Type B pancreatic cell (in vitro differentiated cells): ENCODE measurements at places on chromosomes 5 and 9. TPM values are rescaled to one million over a fixed set of nuclear protein-coding genes. Genes with fewer than 3 reads are reported as not detected.

CXCL14 gene
- total RNA-seq = 70.3 and 125 TPM in 2 replicates

LHX3 gene
- 0.10 and 0.90 TPM in 2 replicates for total RNA-seq

SLC6A3 gene
- 0.19 TPM in 2 replicates for total RNA-seq

- H3K36me3 ChIP-seq = no peaks in the 10 kb centered on the region
- H3K4me3 ChIP-seq = no peak overlapping the region
- no peak overlapping the region for H3K27ac ChIP-seq
- no peak for DNase-seq
- H3K27me3 ChIP-seq = no peaks in the 10 kb centered on the region
Measured at GRCh38 chr5:156474251-156474650, 147.3 kb downstream of the SGCD start.

DNA sequence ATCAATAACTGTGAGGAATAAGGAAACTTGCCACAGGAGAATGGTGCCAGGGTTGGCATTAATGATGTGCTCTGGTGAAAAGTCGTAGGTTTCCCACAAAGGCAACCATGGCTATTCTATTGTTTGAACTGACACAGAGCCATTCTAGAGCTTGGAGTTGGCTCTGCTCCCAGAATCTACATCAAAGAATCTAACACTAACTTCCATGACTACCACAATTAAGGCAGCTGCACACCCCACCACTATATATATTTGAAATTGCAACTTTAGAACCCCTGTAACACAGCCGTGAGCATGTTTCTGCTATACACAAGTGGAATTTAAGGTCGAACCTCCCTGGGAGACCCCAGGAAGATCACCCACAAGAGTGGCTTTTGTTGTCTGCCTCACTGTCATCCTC is 89.7 kb upstream of the CCDC152 start:
- H3K4me1 ChIP-seq = no peaks in the 10 kb centered on the region
- no peak overlapping the region for H3K4me3 ChIP-seq
- no peaks in the 10 kb centered on the region for H3K36me3 ChIP-seq
- H3K27me3 ChIP-seq = no peaks in the 10 kb centered on the region

- H3K27me3 ChIP-seq = no peaks in the 10 kb centered on the region
- H3K36me3 ChIP-seq = no peaks in the 10 kb centered on the region
- no peak for DNase-seq
- H3K4me3 ChIP-seq = no peak overlapping the region
Measured at GRCh38 chr9:136609838-136610311, 52.8 kb upstream of the EGFL7 start.

DNA sequence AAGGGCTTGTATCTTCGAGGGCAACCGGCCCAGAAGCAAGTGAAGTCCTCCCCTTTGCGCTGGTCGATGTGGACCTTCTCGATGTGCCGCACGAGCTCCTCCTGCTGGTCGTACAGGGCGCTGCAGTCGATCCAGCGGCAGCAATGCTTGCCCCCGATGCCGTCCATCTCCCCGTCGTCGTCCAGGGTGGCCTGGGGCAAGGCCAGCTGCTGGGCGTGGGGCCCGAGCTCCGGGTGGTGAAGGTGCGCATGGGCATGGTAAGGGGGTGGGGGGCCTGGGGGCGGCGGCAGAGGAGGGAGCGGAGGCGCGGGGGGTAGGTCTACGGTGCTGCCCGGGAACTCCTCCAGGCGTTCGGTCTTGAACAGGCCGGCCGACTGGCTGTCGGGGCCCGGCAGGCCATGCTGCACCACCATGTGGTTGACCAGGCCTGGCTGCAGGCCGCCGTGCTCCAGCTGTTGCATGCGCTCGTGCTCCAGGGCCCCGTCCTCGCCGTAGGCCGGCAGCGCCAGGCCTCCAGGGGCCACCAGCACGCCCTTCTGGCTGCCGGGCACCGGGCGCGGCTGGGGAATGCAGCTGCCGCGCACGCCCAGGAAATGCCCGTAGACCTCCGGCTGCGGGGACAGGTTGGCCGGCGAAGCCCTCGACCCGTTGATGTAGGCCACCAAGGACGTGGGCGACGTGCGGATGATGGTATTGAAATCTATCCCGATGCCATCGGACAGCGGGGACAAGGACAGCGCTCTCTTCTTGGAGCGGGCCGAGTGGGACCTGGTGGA is 181.8 kb downstream of the GLIS3 start:
- H3K36me3 ChIP-seq = peaks cover 6% of the 10 kb centered on the region
- no peak overlapping the region for H3K27ac ChIP-seq
- DNase-seq = no peak
- H3K27me3 ChIP-seq = no peaks in the 10 kb centered on the region
- no peak overlapping the region for H3K4me3 ChIP-seq
- H3K4me1 ChIP-seq = peaks cover 5% of the 10 kb centered on the region

DNA sequence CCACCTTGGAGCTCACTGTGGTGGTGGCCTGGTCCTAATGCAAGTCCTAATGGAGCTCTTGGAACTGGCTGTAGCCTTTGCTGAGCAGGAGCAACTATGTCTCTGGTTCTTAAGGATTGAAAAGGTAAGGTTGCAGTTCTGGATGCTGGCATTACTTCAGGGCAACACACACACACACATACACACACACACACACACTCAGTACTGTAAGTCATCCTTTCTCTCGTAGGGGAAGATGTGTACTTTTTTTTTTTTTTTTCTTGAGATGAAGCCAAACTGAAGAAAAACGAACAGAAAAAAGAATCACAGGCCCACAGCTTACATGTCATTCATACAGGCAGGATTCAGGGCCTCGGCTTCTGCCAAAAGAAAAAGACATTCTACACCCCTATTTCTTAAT is 81.1 kb upstream of the RPS23 start:
- no peak for DNase-seq
- H3K4me1 ChIP-seq = peaks cover 28% of the 10 kb centered on the region
- H3K27ac ChIP-seq = no peak overlapping the region
- peaks cover 28% of the 10 kb centered on the region for H3K27me3 ChIP-seq
- H3K4me3 ChIP-seq = no peak overlapping the region
- H3K36me3 ChIP-seq = no peaks in the 10 kb centered on the region

GRCh38 chr5:134427540-134428041 is 15.9 kb upstream of the CDKN2AIPNL start:
- H3K4me1 ChIP-seq = no peaks in the 10 kb centered on the region
- DNase-seq = no peak
- no peaks in the 10 kb centered on the region for H3K36me3 ChIP-seq
- no peak overlapping the region for H3K4me3 ChIP-seq
- no peak overlapping the region for H3K27ac ChIP-seq

DNA sequence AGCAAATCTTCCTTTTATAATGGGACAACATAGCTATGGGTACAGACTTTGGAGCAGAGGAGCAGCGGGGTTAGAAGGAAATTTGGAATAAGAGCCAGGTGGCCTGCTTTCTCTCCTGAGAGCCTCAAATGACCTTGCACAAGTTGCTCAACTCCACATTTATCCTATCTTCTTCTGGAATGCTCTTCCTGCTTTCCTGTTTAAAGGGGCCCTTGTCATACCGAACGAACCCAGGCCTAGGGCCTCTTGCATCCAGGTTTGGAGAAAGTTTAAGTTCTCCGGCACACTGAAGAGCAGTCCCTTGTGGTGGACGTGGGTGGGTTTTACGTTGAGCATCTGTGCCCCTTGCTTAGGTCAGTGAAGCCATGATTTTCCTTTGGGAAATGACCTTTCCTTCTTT is 197.9 kb upstream of the NR3C1 start:
- DNase-seq = no peak
- no peaks in the 10 kb centered on the region for H3K36me3 ChIP-seq
- no peak overlapping the region for H3K4me3 ChIP-seq
- no peak overlapping the region for H3K27ac ChIP-seq
- no peaks in the 10 kb centered on the region for H3K27me3 ChIP-seq
- H3K4me1 ChIP-seq = peaks cover 1% of the 10 kb centered on the region

DNA sequence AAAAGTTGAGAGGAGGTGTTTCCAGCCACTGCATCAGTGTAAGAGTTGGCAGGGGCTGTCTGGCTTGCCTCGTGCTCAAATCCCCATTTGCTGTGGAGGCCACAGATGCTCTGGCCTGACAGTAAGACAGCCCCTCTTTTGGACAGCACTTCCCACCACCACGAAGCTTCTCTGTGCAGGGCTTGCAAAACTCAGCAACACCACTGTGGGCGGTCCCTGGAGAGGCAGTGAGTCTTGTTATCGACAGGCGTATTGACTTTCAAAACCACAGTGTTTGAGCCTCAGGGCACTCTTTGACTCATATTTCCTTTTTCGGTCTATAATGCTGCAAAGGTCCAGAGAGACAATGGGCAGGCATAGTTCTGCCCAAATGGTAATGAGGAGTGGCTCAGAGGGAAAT is 539.5 kb downstream of the EBF1 start:
- no peak for DNase-seq
- H3K4me1 ChIP-seq = peaks cover 4% of the 10 kb centered on the region
- H3K4me3 ChIP-seq = no peak overlapping the region
- H3K36me3 ChIP-seq = no peaks in the 10 kb centered on the region
- no peaks in the 10 kb centered on the region for H3K27me3 ChIP-seq

- H3K4me3 ChIP-seq = no peak overlapping the region
- H3K4me1 ChIP-seq = no peaks in the 10 kb centered on the region
- no peaks in the 10 kb centered on the region for H3K27me3 ChIP-seq
- no peak for DNase-seq
- no peak overlapping the region for H3K27ac ChIP-seq
Measured at GRCh38 chr5:113614191-113614590, 100.7 kb downstream of the YTHDC2 start.

DNA sequence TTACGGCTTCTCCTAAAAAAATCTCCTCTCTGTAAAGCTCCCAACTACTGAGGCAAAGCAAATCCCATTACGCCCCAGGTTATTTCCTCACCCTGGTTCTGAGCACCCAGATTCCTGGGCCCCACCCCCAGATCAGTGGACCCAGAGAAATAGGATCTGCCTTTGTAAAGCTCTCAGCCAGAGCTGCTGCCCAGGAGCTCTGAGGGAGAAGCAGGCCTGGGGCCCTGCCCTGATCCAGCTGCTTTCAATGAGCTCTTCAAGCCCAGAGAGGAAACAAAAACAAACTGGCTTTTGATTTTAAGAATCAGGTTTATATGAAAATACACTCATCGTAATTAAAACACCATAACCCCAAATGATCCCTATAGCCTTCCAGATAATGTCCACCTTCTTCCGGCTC is 124.5 kb downstream of the C5orf15 start:
- peaks cover 23% of the 10 kb centered on the region for H3K4me1 ChIP-seq
- no peak for DNase-seq
- peak overlapping the region; percentile 58 for H3K27ac ChIP-seq
- no peaks in the 10 kb centered on the region for H3K36me3 ChIP-seq
- no peak overlapping the region for H3K4me3 ChIP-seq

DNA sequence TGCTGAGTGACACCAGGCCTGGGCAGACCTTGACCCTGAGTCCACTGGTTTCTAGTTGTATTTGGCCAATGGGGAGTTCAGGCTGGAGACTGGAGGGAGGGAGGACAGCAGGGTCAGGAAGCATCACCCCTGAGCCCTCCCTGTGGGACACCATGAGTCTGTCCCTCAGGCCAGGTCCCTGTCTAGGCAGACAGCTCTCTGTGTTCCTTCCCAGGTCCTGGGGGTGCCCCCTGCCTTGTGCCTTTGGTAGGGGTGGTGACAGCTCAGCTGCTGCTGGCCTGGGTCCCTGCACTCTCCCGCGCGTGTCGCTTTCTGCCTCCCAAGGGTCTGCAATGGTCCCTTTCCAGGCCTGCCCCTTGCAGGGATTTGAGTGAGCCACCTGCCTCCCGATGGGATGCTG is 125.5 kb downstream of the OLFM1 start:
- H3K4me1 ChIP-seq = peaks cover 16% of the 10 kb centered on the region
- H3K27ac ChIP-seq = no peak overlapping the region
- no peak overlapping the region for H3K4me3 ChIP-seq
- peaks cover 52% of the 10 kb centered on the region for H3K27me3 ChIP-seq

DNA sequence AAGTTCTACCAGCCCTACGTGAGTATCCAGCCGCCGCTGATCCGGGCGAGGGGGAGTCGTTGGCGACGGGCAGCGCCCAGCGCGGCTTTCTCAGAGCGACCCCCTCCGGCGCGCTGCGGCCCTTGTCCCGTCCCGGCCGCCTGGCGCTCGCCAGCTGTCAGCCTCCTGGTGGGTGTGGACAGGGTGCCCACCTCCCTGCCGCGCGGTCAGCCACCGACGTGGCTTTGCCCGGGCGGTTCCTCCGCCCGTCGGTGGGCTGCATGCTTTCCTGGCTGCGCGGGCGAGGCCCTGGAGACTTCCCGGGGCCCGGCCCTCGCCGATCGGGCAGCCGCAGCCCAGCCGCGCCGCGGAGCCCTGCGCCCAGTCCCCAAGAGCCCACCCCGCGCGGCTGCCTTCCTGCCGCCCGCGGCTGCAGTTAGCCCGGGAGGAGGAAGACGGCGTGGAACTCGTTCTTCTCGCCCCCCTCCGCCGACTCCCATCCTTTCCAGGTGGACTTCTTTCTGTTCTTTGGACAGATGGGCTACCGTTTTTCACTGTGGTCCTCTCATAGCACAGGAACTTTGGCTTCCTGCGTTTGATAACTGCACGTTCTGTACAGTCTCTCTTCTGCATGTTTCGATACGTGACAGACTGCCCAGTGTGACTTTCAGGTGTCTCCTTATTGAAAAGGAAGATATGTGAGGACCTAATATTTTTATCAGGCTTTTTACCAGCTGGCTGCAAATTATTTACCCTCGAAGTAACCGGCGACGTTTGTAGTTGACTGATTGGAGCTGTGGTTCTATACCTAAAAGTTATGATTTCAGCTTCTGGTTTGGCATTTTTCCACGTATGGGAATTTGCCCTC is 577 bp downstream of the AP3S1 start:
- peak overlapping the region; percentile 96 for H3K4me3 ChIP-seq
- H3K4me1 ChIP-seq = peaks cover 37% of the 10 kb centered on the region
- peak overlapping the region; percentile 97 for H3K27ac ChIP-seq

GRCh38 chr5:58737671-58738070 is 154.8 kb downstream of the RAB3C start:
- H3K4me1 ChIP-seq = peaks cover 9% of the 10 kb centered on the region
- DNase-seq = no peak
- H3K27ac ChIP-seq = no peak overlapping the region
- H3K36me3 ChIP-seq = no peaks in the 10 kb centered on the region

DNA sequence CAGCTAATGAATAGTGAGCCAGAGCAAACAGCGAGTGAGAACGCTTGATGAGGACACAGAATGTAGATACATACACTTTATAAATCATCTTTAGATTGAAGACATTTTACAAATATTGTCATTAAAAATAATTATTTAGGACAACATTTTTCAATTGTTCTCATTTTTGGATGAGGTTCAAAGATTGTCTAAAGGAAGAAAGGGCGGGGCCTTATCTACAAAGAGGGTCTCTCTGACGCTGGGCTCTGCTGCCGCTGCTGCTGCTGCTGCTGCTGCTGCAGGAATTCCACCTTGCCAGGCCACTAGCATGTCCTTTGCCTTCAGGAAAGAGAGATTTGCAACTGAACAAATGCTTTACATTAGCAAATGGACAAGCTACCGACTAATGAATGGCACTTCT is 220.7 kb upstream of the TMEM161B start:
- no peak for DNase-seq
- H3K4me1 ChIP-seq = no peaks in the 10 kb centered on the region
- no peak overlapping the region for H3K27ac ChIP-seq
- peaks cover 13% of the 10 kb centered on the region for H3K27me3 ChIP-seq

GRCh38 chr9:136407911-136408310 is 2.5 kb downstream of the ENTR1 start:
- no peak overlapping the region for H3K27ac ChIP-seq
- no peaks in the 10 kb centered on the region for H3K27me3 ChIP-seq
- H3K36me3 ChIP-seq = no peaks in the 10 kb centered on the region

- H3K4me3 ChIP-seq = no peak overlapping the region
- no peak for DNase-seq
- H3K4me1 ChIP-seq = peaks cover 28% of the 10 kb centered on the region
- no peaks in the 10 kb centered on the region for H3K27me3 ChIP-seq
Measured at GRCh38 chr5:132470010-132470392, 20.6 kb downstream of the IRF1 start.
